ENCODE measurements at places on chromosomes 7 and 10. TPM values are rescaled to one million over a fixed set of nuclear protein-coding genes. Genes with fewer than 3 reads are reported as not detected.

DNA sequence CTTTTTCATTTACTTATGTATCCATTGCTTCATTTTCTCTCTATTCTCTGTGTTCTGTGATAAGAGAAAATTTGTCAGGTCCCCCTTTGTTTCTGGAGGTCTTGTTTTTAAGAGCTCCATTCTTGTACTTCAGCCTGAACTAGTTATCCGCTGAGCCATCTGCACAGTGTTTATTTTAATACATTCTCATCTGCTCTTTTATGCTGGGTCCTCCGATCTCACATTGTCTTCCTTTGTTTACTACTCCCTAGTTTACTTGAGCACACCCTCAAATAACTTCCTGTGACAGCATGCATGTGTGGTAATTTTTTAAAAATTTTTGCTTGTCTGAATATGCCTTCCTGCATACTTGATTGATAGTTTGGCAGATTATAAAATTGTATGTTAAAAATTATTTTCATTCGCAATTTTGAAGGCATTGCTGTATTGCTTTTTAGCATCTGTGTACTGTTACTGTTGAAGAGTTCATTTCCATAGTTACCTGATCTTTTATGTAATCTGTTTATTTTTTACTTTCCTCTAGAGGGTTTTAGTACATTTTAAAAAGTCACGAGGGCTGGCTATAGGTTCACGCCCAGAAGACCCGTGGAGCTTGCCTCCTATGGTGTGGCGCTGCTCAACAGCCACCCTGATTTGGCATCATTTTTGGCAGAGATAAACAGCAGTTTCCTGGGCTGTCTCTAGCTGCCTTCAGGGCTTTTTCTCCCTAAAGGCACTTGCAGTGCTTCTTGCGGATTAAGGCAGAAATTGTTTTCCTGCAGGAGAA lies 31.9 kb downstream of the RSBN1L start:
- DNase-seq: no peak

GRCh38 chr10:1449572-1450205 lies 287.6 kb downstream of the ADARB2 start:
- DNase-seq: no peak

DNA sequence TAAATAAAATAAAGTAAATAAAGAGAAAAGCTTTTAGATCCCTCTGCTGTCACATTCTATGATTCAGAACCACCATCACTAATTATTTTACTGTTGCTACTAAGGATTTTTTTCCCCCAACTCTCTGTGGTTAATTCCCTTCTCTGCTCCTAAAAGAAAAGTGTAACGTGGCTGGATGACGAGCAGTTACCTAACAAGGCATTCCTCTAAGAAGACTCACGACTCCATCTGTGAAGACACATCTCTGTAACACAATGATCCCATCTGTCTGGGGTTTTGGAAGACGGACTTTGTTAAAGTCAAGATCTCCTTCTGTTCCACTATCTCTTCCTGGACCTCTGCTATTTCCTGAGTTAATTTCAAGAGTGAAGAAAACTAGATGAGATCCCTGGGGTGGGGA lies 179.9 kb downstream of the SFMBT2 start:
- no peak for DNase-seq

DNA sequence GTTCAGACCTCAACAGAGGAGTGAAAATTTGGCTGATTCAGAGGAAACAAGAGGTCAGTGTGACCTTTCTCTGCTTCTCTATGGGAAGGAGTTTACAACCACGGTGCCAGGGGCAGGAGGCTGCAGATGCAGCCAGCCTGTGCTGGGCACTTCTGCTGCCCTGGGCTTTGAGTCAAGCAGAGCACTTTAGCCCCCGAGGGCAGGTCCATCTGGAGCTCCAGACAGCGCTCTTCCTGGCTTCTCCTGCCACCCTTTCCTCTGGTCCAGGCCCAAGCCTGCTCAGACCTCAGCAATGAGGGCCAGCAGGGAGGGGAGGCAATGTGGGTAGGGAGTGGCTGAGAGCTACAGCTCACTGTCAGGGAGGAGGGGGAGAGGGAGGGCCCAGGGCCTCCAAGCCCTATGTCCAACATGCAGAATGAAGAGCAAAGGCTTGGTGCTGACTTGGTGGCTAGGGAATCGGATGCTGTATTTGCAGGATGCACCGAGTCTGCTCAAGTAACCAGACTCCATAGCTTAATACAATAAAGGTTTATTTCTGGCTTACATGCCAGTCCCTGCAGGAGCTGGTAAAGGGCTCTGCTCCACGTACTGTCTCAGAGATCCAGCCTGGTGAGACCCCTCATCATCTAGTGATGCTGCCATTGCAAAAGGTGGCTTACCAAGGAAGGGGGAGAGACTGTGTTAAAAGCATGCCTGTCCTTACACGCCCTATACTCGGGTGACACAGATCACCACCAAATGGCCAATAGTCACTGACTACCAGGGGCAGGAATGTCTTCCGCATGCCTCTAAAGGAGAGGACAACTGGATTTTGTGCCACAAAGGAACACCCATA lies 481.6 kb downstream of the RPS24 start:
- DNase-seq: no peak

DNA sequence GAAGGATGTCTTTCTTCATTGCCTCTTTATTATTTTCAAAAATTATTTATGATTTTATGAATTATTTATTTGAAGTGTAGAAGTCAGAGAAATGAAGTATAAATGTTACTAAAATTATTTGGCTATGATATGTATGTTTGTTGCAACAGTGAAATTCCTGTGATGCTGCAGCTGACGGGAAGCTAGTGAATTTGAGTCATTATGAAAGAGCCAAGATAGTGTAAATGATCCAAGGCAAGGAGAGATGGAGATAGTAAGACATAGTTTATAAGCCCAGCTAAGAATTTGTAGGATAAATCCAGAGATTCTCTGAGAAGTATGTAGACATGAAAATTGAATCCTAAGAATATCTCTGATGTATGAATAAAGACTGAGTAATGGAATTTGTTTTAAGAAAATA lies 30.8 kb downstream of the CASD1 start:
- no peak for DNase-seq

DNA sequence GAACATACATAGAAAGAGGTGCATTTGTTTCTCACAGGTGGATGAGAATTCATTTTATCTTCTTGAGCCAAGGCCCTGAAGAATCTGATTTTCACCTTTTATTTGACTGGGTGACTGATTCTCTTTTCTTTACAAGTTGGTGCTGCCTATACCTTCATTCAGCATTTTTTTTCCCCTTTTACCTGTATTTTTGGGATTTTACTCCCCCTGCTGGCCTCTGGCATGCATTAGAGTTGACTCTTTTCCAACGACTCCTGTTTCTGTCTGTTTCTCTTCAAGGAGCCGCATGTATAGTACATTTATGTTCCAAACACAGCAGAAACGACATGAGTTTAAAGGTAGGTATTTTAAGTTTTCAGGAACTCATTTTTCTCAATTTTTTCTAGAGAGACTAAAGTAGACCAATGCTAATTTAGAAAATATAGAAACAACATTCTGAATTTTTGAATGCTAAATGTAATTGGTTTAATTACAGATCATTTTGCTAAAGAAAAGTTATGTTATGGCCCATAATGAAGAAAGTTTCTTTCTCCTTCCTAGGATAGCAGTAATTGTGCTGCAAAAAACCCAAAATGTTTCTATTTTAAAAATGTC lies 149.8 kb upstream of the HDAC9 start:
- DNase-seq: no peak

Gene GATA3
- not detected for total RNA-seq

DNA sequence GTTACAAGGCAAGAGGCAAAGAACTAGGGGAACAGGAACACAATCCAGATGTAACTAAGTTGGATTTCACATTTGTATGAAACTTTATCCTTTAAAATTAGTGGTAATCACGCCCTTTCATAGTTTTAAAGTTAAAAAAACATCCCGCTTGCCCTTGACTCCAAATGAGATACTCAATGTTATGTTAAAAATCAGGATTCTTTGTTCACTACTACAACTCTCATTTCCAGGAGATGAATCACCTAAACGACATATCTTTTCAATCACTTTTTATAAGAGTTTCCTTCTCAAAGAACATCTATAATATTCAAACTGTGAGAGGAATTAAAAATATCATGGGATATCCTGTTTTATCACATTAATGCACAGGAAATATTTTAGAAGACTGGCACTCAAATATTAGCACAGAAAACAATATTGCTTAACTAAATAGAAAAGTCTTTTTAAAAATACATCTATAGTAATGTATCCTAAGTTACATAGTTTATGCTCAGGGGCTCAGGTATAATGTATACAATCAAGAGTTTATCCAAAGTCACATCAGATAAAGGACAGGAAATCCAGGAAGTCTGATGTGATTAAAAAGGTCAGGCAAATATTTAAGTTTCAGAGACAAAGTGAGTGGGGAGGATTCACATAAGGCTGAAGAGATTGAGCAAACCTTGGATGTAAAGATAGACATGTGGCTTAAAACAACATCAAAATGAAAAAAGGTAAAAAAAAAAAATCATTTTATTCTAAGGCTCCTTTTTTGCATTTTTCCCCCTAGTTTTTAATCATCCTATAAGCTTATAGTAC lies 41.9 kb downstream of the CADPS2 start:
- DNase-seq: no peak

GRCh38 chr7:4015371-4015770 lies 666.7 kb upstream of the FOXK1 start:
- no peak for DNase-seq

DNA sequence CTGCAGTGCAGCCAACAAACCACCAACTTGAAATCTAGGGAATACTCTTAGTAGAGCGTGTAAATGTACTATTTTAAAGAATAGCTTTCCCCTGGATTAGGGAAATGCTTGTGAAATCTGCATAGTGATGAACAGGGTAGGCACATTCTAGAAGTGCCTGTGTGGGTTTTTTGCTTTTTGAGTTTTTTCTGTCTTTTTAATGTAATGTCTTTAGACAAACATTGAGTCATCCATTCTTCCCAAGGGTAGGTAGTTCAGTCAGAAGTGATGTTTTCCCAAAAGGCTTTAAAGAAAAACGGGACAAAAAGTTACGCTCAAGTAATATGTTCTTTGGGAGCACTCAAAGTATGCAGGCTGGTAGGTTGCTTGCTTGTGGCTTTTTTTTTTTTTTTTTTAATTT lies 130.0 kb downstream of the AUTS2 start:
- DNase-seq: no peak

GRCh38 chr10:43125881-43126731 lies 12.1 kb upstream of the CSGALNACT2 start:
- no peak for DNase-seq

- DNase-seq: no peak
Measured at GRCh38 chr7:25807086-25807611, 344.8 kb upstream of the NFE2L3 start.

GRCh38 chr7:135180122-135180521 lies 9.6 kb upstream of the CYREN start:
- DNase-seq: no peak

DNA sequence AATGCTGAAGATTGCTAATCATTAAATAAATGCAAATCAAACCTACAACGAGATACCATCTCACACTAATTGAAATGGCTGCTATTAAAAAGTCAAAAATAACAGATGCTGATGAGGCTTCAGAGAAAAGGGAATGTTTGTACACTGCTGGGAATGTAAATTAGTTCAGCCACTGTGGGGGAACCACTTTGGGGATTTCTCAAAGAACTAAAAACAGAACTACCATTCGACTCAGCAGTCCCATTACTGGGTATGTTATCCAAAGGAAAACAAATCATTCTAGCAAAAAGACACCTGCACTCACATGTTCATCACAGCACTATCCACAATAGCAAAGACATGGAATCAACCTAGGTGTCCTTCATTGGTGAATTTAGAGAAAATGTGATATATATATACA lies 379.0 kb upstream of the CNTNAP2 start:
- no peak for DNase-seq

Gene CYP2C9
- not detected for total RNA-seq

- DNase-seq: no peak
Measured at GRCh38 chr7:105708763-105709080, 127.4 kb upstream of the EFCAB10 start.

Gene HTR5A
- not detected for total RNA-seq

GRCh38 chr10:14500172-14500765 lies 169.5 kb upstream of the FRMD4A start:
- DNase-seq: no peak

Gene CTBP2
- total RNA-seq: 70.8 TPM

- no peak for DNase-seq
Measured at GRCh38 chr7:7639421-7639820, 1.1 kb upstream of the UMAD1 start.

- no peak for DNase-seq
Measured at GRCh38 chr10:71971769-71972555, 7.8 kb downstream of the CHST3 start.

Measured in tibial nerve (tissue), 4 donors.